ENCODE measurements at places on chromosomes 2 and 18. TPM values are rescaled to one million over a fixed set of nuclear protein-coding genes. Genes with fewer than 3 reads are reported as not detected.

GRCh38 chr2:60958800-60959199, 58.7 kb upstream of the PEX13 start:
- H3K4me3 ChIP-seq, result no peak overlapping the region
- no peaks in the 10 kb centered on the region for H3K27me3 ChIP-seq
- peak; percentile 68 for DNase-seq
- peaks cover 29% of the 10 kb centered on the region for H3K4me1 ChIP-seq
- H3K27ac ChIP-seq, result peak overlapping the region; percentile 78

- H3K27ac ChIP-seq, result no peak overlapping the region
- no peak overlapping the region for H3K4me3 ChIP-seq
- H3K36me3 ChIP-seq, result no peaks in the 10 kb centered on the region
- DNase-seq, result no peak
- H3K4me1 ChIP-seq, result no peaks in the 10 kb centered on the region
- H3K27me3 ChIP-seq, result no peaks in the 10 kb centered on the region
Measured at GRCh38 chr2:7040547-7040946, 123.3 kb downstream of the RNF144A start.

TIGD1 gene
- total RNA-seq, result 4.3 TPM

DNA sequence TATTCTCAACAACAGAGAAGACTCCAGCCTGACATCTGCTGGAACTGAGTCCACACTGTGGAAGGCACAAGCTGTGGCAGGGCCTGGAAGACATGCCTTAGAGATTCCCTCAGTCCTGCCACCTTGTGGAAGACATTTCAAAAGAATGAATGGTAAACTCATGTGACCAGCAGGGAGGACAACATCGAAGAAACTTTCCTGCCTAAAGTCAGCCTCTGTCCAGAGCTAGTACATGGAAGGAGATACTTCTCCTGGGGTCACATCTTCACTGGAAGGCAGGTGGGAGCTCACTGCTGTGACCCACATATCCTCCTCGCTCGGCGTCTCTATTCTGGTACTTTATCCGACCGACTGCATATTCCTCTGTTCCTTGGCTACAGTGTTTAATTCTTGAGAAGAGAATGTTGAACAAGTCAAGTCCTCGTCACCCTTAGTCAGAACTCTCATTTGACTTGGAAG, 59.5 kb downstream of the PUM2 start:
- H3K27ac ChIP-seq, result peak overlapping the region; percentile 44
- H3K27me3 ChIP-seq, result no peaks in the 10 kb centered on the region
- no peak overlapping the region for H3K4me3 ChIP-seq
- DNase-seq, result peak; percentile 95

DNA sequence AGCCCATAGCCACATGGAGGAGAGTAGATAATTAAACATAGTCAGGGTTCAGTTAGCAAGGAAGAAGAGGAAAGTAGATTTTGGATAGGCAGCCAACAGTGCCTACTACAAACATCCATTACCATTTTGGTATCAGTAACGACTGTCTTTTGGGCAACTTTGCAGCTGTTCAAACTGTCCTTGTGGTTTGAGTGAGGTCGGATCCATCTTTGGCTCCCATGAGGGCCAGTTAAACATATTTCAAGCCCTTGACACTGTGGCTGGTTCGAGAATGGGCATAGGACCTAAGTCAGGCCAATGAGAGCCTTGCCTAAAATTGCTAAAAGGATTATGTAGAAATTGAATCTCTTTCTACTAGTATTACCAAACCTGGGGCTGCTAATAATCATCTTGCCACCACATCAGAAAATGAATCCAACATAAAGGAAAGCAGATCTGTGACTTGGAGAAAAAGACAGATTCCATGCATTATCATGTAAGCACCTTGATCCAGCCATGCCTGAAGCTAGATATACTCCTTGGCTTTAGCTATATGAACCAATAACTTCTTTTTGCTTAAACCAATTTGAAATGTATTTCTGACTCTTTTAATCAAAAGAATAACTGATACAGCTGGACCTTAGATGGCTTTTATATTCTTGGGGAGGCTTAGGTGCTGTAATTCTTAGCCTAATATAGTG, 75.0 kb upstream of the STAM2 start:
- H3K27ac ChIP-seq, result no peak overlapping the region
- DNase-seq, result no peak

SLC9A2 gene
- not detected for total RNA-seq

- no peaks in the 10 kb centered on the region for H3K4me1 ChIP-seq
- H3K36me3 ChIP-seq, result no peaks in the 10 kb centered on the region
- H3K27me3 ChIP-seq, result no peaks in the 10 kb centered on the region
- no peak overlapping the region for H3K4me3 ChIP-seq
Measured at GRCh38 chr2:239122421-239123110, 274.7 kb downstream of the TWIST2 start.

AGAP1 gene
- 18.3 TPM for total RNA-seq

GRCh38 chr18:23211146-23211545, 75.9 kb downstream of the CABLES1 start:
- H3K36me3 ChIP-seq, result no peaks in the 10 kb centered on the region
- no peaks in the 10 kb centered on the region for H3K4me1 ChIP-seq
- no peak overlapping the region for H3K4me3 ChIP-seq
- no peaks in the 10 kb centered on the region for H3K27me3 ChIP-seq
- no peak for DNase-seq

GPD2 gene
- total RNA-seq, result 62.3 TPM

SCG2 gene
- 0.25 TPM for total RNA-seq

- H3K36me3 ChIP-seq, result no peaks in the 10 kb centered on the region
- H3K4me1 ChIP-seq, result no peaks in the 10 kb centered on the region
- H3K27ac ChIP-seq, result no peak overlapping the region
- no peak for DNase-seq
- H3K4me3 ChIP-seq, result no peak overlapping the region
Measured at GRCh38 chr2:153509133-153509532, 30.6 kb upstream of the RPRM start.

CSRNP3 gene
- 0.43 TPM for total RNA-seq

CDH20 gene
- total RNA-seq, result not detected
